Activated CD4-positive, alpha-beta T cell treated with anti-CD3 and anti-CD28 coated beads, Interleukin-10, Interleukin-2, amounts not matched to agents 100 ng/mL and 50 ng/mL, durations not matched to agents 16 hours and 8 hours (primary cell): ENCODE measurements at places on chromosomes 12 and 14.

DNA sequence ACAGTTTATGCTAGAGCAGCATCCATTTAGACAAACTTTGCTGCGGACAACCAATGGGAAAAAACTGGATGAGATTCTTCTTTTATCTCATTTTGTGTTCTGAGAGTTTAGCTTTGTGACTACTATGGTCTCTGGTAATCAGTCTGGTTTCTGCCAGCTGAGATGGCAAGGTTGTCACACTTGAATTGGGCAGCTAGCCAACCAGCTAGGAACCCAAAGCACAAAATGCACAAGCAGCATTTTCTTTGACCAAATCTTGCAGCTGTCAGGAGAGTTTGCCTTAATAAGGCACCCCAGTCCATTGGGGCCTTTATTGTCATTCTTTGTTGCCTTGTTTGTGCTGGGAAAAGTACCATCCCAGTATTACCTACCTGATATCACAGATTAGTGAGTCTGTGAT is 34.0 kb upstream of the ETV6 start:
- no peak for DNase-seq

DNA sequence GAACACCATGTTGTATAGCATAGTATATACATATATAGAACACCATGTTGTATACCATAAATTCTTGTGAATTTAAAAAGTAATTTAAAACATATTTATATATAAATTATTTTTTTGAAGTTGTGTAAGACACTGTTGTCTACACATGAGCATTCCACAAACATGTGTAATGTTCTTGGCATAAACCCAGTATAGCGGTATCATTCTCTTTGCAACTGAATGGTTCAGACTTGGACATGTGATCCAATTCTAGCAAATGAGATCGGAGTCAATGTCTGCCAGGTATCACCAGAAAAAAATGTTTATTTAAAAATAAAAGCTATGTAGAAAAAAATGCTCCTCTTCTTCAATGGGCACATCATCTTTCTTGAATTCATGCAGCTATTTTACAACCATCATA is 33.9 kb downstream of the CEP290 start:
- DNase-seq, result no peak

DNA sequence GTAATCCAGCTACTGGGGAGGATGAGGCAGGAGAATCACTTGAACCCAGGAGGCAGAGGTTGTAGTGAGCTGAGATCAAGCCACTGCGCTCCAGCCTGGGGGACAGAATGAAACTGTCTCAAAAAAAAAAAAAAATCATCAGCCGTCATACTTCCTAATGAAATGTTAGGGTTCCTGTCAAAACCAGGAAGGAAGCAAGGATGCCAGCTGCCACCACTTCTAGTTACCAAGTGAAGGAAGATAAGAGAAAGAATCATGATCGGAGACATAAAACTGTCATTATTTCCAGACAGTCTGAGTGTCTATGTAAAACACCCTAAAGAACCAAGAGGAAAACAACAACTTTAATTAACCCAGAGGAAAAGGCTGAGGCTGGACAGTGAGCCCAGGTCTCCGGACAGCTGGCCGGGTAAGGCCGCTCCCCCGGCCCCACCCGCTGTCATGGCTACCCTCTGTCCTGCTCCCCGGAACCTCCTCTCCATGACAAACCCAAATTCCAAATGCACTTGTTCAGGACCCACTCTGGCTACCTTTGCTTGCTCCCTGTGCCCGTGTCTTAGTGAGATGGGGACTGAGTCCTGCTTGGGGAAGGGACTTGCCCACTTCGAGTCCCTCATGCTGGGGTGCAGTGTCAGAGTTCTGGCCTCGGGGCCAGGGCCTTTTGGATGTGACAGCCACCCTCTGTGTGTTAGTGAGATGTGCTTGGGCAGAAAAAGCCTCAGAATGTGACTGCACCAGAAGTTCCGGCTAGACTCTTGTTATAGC is 29.0 kb downstream of the SLC6A12 start:
- DNase-seq, result no peak

DNA sequence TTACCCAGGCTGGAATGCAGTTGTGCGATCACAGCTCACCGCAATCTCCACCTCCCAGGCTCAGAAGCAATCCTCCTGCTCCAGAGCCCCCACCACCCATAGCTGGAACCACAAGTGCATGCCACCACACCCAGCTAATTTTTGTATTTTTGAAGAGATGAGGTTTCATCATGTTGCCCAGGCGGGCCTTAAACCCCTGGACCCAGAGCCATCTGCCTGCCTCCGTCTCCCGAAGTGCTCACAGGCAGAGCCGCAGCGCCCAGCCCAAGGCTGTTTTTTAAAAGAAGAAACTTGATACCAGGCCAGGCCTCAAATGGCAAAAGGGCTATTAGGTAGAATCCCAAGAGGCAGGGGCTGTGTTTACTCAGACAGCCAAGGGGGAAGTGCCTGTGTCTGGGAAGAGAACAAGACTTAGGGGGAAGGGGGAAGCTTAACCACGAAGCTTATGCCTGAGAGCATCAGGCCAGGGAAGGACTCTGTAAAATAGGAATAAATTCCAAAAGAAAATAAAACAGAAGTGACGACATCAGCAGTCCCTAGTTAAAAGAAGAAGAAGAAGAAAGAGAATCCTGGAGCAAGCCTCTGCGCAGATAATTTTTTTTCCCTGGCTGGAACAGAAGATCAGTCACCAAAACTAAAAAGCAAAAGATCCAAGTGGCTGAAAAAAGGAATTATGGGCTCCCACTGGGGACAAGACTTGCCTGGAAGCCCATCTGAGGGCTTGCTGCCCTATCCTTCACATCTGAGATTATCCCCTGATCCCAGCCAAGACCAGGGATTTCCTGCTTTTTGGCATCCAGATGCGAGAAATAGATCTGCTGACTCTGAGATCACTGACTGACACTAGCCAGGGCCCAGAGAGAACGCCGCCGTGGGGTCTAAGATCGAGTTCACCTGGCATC is 170.5 kb downstream of the NDUFA12 start:
- no peak for DNase-seq

DNA sequence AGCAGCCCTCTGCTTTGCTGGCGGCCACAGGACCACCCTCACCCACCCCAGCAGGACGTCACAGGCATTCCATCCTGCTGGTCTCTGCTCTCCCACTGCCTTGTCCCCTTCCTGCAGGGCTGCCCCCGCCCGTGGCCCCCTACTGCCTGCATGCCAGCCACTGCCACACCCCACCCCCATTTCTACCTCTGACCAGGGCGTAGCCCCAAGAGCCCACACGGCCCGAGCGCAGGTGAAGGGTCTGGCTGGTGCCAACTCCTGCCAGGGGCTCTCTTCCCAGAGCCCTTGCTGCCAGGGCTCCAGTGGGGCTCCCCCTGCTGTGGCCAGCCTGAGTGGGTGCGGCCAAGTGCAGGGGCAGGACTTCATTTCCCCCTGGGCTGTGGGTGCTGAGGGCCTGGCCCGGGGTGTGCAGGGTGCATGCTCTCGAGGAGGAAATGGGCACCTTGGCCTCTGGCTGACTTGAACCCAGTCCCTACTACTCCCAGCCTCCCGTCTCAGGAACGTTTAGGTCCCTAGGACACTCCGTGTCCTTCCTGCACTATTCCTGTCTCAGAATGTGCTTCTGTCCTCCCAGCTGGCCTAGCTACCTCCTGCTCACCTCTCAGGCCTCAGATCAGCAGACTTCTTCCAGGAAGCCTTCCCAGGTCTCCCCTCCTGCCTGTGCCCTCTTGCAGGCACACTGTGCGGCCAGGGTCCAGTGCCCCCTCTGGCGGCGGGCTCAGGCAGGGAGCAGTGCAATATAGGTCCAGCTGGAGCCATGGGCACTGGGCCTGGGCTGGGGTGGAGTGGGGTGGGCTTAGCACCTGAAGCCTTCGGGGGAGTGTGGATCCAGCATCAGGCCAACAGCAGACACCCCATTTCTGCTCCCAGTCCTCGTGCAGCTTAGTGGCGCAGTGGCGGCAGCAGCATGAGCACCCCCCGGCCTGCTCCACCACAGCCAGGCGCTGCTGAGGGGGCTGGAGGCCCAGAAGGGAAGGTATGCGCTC is 1.4 kb downstream of the LBHD2 start:
- DNase-seq, result no peak
